ENCODE measurements at places on chromosomes 5 and 9.

- no peaks in the 10 kb centered on the region for H3K36me3 ChIP-seq
- no peaks in the 10 kb centered on the region for H3K4me1 ChIP-seq
- DNase-seq: no peak
- no peak overlapping the region for H3K27ac ChIP-seq
- H3K4me3 ChIP-seq: no peak overlapping the region
- H3K27me3 ChIP-seq: no peaks in the 10 kb centered on the region
These were observed 92.7 kb downstream of the SV2C start for GRCh38 chr5:76175821-76176403.

DNA sequence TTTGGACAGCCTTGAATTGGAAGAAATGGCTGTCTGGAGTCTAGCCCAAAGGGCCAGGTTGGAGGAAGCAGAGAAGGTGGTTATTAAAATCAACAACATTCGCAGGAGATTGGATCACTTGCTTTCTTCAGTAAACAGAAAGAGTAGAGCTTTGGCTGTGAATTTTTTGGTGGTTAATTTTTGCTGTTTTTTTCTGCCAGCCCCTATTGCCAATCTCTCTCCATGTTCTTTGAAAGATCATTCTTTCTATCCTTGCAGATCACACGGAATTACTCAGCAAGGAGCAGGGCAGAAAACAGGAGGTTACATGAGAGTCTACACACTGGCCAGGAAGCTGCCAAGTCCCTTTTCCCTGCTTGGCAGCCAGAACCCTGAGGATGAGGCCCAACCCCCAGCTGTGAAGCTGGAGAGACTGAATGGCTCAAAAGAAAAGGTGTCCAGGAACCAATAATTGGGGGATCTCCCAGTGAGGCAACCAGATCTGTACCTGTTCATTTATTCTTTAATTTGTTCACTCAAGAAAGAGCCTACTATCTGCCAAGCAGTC, 13.0 kb downstream of the GLRX start:
- no peaks in the 10 kb centered on the region for H3K27me3 ChIP-seq
- H3K27ac ChIP-seq: peak overlapping the region; percentile 73
- H3K4me1 ChIP-seq: peaks cover 32% of the 10 kb centered on the region

- H3K36me3 ChIP-seq: no peaks in the 10 kb centered on the region
- H3K4me3 ChIP-seq: no peak overlapping the region
- no peak for DNase-seq
- peaks cover 31% of the 10 kb centered on the region for H3K4me1 ChIP-seq
- H3K27me3 ChIP-seq: no peaks in the 10 kb centered on the region
These were observed 55.3 kb upstream of the IL17B start for GRCh38 chr5:149434162-149435014.

GRCh38 chr9:83204047-83204446, 141.1 kb upstream of the RASEF start:
- H3K36me3 ChIP-seq: no peaks in the 10 kb centered on the region
- H3K4me1 ChIP-seq: no peaks in the 10 kb centered on the region
- H3K27me3 ChIP-seq: no peaks in the 10 kb centered on the region
- DNase-seq: no peak

GRCh38 chr9:22100626-22101025, 91.5 kb upstream of the CDKN2B start:
- no peak for DNase-seq
- peaks cover 15% of the 10 kb centered on the region for H3K4me1 ChIP-seq
- H3K36me3 ChIP-seq: no peaks in the 10 kb centered on the region

DNA sequence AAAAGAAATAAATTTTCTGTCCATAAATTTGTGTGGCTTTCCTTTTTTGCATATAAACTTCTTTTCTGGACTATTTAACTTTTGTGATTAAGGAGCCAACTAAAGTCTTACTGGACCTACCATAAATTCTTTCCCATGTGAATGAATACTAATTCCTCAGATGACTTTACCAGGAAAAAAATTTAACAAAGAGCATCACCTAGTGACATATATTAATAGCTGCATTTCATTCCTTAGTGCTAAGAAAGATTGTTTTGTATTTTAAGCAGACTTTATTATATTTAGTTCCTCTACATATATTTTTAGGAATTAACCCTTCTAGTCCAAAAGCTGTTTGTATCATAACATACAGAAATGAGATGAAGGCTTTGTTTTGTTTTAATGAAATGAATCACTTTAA, 64.4 kb downstream of the C9orf85 start:
- H3K27ac ChIP-seq: no peak overlapping the region
- no peaks in the 10 kb centered on the region for H3K4me1 ChIP-seq
- H3K27me3 ChIP-seq: no peaks in the 10 kb centered on the region
- no peak overlapping the region for H3K4me3 ChIP-seq
- H3K36me3 ChIP-seq: peaks cover 34% of the 10 kb centered on the region

DNA sequence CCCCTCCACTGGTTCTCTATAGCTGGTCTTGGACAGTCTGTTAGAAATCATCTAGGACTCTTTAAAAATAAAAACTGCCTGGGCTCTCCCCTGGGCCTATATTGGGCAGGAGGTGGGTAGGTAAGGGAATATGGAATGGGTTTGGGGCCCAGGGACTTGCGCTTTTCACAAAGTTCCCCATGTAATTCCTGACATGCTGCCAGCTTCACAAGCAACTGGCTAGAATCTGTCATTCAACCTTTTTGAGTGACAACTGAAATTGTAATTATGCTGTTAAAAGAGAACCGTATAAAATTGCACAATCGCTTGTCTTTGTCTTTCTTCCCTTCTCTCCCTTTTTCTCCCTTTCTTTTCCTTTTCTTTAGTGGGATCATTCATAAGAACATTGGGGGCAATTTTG, 603.1 kb downstream of the EBF1 start:
- no peaks in the 10 kb centered on the region for H3K4me1 ChIP-seq
- H3K27ac ChIP-seq: no peak overlapping the region
- H3K4me3 ChIP-seq: no peak overlapping the region
- DNase-seq: no peak
- H3K27me3 ChIP-seq: no peaks in the 10 kb centered on the region

All from esophagus squamous epithelium (tissue), 5 donors.